M059J (cell line): ENCODE measurements at places on chromosomes 13 and 19. TPM values are rescaled to one million over a fixed set of nuclear protein-coding genes. Genes with fewer than 3 reads are reported as not detected.

The FUT6 gene
- total RNA-seq: not detected in 2 replicates

GRCh38 chr19:45460807-45461347 lies 6.9 kb upstream of the FOSB start:
- DNase-seq: no peak

DNA sequence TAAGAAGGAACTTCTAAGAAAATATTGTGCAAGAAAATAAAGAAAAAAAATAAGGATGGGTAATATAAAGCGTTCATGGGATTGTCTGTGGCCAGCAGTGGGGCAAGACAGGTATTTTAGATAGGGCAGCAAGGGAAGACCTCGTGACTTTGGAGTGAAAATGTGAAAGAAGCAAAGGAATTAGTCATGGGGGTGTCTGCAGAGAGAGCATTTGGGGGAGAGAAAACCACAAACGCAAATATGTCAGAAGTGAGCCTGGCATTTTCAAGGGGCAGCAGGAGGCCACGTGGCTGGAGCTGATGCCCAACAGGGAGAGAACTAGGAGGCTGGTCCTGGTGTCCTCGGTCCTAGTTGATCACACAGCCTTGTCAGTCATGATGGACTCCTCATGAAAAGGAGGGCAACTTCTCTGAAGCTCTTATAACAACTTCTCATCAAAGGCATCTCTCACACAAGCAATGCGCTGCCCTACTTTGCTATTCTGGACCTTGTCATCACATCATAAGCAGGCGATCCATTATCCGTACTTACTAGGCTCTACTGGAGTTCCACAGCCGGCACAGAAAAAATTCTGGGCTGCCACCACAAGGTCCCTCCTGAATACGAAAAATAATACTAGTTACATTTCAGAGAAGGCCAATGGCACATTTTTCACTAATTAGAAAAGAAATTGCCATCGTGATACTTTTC lies 31.0 kb downstream of the RUBCNL start:
- DNase-seq: peak; percentile 57

- no peak for DNase-seq
These were observed 3.2 kb downstream of the CEACAM5 start for GRCh38 chr19:41711376-41712261.

DNA sequence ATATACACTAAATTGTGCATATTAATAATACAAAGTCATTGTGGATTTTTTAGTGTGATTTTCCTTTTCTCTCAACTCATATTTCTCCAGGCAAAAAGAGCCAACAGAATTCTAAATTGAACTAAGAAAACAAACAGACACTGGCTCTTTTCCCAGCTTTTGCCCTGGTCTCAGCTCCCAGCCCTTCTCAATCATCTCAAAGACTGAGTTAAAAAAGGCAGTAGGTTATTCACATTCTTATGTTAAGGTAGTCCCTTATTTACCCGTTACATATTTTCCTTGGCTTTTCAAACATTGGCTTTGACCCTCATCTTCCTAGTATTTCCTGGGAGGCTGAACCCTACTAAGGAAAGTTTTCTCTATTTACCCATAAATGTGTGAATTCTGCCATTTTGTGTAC lies 753.6 kb downstream of the LIG4 start:
- peak; percentile 10 for DNase-seq

DNA sequence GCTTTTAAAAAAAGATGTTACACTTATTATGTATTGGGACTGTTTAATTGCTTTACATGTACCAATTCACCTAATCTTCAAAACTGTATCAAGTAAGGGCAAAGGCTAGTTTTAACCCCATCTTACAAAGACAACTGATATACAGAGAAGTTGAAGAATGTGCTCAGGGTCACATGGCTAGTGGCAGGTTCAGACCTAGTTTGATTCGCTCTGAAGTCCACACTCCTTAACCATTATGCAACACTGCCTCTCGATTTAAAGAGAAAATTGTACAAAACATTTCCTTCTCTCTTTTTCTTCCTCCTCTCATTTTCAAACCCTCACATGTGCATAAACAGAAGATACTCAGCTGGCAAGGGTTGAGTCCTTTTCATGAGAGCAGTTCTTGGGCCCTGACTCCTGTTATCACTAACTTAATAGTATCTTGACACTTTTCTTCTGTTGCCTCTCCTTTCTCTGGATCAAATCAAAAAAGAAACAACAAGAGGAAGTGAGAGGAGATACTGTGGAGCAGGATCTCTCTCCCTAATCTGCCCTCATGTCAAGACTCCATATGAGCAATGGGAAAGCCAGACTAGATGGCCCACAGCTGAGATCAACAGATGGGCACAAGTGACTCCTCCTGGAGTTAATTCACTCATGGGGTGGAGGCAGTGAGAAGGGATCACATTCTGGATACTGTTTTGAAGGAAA lies 19.0 kb upstream of the N4BP2L1 start:
- no peak for DNase-seq

DNA sequence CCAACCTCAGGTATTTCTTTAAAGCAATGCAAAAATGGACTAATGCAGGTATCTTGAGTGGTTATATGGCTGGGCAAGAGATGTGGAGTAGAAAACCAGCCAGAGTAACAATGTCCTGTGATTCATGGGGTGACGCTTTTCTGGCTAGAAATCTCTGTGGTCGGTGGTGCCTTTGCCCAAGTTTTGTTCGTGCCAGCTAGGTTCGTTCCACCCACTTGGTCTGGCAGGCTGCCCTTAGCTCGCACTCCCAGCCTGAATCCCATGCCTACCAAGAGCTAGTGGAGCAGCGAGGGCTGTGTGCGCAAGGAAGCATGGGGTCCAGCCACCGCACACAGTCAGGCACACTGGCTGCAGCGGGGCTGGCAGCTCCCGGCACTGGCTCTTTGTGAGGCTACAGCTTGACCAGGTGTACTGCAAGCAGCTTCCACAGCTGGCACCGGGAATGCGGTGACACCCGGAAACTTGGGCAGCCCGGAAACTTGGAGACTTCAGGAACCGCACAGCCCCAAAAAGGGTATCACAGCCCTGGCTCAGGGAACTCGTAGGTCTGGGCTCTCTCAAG lies 349.6 kb upstream of the PCDH20 start:
- no peak for DNase-seq

The NR2F6 gene
- 35.5 and 56.4 TPM in 2 replicates for total RNA-seq

- no peak for DNase-seq
These were observed 36.3 kb upstream of the ZNF724 start for GRCh38 chr19:23286477-23286876.

GRCh38 chr19:40960780-40961179 lies 30.3 kb upstream of the CYP2B6 start:
- no peak for DNase-seq
